CMK (cell line): ENCODE measurements at places on chromosomes 1 and 21.

GRCh38 chr1:93666613-93667384 lies 14.8 kb downstream of the BCAR3 start:
- DNase-seq, result no peak

DNA sequence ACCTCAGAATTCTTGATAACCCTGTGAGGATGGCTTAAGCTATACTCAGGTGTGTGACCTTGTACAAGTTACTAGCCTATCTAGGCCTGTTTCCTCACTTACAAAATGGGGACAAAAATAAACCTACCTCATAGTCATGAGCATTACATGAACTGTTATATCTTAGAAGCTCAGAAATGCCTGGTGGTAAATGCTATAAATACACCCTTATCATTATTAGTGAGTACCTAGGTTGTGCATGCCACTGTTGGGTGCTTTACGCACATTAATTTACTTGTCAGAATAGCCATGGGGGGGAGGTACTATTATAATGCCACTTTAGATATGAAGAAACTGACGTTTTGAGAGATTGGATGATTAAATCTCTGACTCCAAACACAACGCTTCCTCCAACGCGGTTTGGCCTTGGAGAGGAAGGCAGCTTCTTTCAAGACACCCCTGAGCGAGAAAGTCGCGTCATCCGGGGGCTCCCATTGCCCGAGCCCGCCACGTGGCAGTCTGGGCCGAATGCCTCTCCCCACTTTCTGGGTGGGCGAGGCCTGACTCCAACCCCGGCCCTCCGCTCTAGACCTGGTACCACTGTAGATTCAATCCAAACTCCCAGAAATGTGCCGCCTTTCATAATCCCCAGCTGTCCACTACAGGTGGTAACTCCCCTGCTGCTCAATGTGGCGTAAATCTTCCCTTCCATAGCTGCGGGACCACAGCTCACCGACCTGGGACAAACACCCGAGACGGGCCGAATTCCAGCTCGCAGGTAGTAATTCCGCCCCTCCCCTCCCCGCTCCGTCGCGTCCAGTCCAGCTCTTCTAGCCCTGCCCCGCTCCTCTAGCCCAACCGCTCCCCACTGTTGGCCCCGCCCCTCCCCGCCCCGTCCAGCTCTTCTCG lies 771 bp upstream of the RAD54L start:
- DNase-seq, result peak; percentile 47

- no peak for DNase-seq
Observed at GRCh38 chr1:8359617-8360481, 41.9 kb downstream of the SLC45A1 start.

DNA sequence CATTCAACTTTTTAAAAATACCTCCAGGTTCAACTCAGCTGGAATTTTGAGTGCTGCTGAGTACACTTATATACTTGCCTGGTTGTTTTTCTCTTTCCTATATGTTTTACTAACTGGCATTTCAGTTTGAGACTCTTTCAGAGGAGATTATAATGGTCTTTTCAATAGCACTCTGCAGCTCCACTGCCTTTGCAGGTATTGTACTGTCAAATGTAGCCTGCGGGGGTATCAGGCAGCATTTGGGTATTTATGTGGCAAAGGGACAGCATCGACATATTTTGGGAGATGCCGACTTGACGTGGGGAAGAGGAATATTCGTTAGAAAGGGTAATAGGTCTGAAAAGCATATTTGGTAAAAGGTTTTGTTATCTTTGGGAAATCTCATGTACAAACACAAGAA lies 11.1 kb upstream of the TGFBR3 start:
- no peak for DNase-seq

DNA sequence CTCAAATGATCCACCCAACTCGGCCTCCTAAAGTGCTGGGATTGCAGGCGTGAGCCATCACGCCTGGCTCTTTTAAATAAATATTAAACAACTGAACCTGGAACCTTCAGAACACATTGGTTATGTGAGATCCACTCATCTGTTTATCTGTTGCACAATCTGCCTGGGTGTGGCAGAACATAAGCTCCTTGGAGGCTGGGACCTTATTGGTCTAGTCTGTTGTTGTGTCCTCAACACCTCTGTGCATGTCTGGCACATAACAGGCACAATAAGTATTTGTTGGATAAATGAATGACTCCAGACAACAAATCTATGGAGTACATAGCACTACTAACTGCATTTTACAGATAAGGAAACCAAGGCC lies 4.1 kb upstream of the NBL1 start:
- no peak for DNase-seq

DNA sequence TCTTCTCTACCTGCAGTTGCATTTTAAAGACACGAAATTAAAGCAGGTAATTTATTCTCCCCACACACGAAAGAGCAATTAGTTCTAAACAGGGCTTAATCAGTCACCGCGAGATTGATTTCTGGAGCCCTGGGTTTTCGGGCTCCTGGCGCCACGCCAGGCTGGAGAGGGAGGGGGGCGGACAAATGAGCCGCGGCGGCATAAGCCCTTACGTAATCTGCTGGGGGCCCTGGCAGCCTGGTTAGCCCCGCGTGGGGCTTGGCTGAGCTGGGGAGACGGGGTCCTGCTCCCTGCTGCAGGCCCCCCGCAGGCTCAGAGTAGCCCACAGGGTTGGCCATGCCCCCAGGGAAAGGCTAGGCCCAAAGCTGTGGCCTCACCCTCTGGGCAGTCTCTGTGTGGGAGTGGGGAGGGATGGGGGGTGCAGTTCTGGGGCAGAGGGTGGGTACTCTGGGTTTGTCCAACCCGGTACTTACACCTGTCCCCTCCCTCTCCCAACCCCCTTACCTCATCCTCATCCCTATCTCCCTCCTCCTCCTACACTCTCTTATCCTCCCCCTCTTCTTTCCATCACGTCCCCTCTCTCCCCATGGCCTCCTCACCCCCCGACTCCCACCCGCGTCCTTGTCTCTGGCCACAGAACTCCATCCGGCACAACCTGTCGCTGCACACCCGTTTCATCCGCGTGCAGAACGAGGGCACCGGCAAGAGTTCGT lies 19.9 kb downstream of the FOXO6 start:
- DNase-seq, result no peak

GRCh38 chr21:17440969-17441368 lies 71.9 kb upstream of the CXADR start:
- no peak for DNase-seq

GRCh38 chr1:17551755-17552234 lies 12.3 kb downstream of the ARHGEF10L start:
- no peak for DNase-seq
